Ammon's horn (tissue), 1 donor: ENCODE measurements at places on chromosomes 5 and 9.
A peak's percentile ranks its signal among the peaks of the same experiment; 100 is the strongest.

DNA sequence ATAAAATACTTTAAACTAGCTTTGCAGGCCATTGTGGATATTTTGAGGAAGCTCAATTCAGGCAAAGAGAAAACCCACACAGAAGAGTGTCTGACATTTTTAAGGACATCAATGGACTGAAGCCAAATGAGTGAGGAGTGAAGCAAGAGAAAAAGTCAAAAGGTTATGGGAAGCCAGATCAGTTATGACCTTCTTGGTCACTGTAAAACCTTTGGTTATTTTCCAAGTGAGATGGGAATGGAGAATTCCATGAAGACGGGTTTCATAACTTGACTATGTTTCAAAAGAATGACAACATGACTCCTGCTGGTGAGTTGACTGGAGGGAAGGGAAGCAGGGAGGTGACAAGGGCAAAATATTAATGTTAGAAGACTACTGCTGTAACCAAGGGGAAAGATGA lies 585.2 kb downstream of the EFNA5 start:
- no peak for DNase-seq

- no peak for DNase-seq
These were observed 48.2 kb downstream of the ERMP1 start for GRCh38 chr9:5784526-5785315.

GRCh38 chr5:109567374-109568044 lies 122.2 kb upstream of the MAN2A1 start:
- no peak for DNase-seq

- no peak for DNase-seq
These were observed 344.1 kb downstream of the PLK2 start for GRCh38 chr5:58115811-58116210.

GRCh38 chr9:81497091-81497490 lies 192.3 kb downstream of the TLE1 start:
- no peak for DNase-seq

DNA sequence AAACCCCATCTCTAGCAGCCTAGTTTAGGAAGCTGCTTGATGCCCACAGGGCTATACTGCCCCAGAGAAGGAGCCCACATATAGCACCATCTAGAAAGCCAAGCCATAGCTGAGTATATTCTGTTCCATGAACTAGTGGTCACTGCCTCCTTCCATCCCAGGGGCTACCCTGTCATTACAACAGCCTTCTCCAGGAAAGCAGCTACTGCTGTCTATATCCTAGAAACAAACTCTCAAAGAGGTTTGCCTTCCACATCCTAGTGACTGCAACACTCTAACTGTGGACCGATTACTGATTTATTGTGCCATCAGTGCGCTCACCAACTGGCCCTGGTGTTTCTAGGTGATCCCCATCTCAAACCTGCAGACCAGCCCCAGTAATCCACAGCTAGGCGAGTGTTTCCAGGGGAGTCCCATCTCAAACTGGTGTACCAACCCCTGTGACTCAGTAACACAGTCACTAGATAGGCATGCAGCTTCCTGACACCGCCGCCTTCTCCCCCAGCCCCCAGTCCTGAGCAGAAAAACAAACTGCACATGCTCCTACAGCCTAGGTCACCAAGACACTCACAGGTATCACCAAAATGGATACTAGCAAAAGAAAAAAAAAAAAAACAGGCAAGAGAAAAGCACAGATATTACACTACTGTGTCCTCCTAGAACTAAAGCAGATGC lies 14.8 kb downstream of the SPTLC1 start:
- DNase-seq = no peak

DNA sequence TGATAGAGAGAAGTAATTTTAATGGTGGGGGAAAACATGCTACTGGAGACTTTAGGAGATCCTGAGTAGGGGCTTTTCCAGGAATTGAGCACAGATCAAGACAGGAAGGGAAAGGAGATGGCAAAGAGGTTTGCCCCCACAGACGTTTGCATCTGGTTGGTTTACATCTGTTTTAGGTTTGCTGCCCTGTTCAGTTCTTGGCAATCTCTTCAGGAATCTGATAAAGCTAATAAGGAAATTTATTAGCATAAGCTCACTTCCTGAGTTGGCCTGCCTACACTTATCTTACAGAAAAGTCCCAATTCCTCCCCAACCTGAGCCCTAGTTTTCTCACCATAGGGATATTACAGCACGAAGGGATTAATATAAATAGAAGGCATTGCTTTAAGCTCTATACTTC lies 3.4 kb upstream of the CFAP95 start:
- DNase-seq = no peak

- peak; percentile 16 for DNase-seq
These were observed 38.7 kb downstream of the APC start for GRCh38 chr5:112776301-112776856.

GRCh38 chr5:126917918-126918614 lies 112.3 kb downstream of the MARCHF3 start:
- DNase-seq = peak; percentile 21

- DNase-seq = no peak
These were observed 19.4 kb downstream of the LAMC3 start for GRCh38 chr9:131028221-131028884.

- DNase-seq = no peak
These were observed 134.6 kb upstream of the TUT7 start for GRCh38 chr9:86488794-86489193.

DNA sequence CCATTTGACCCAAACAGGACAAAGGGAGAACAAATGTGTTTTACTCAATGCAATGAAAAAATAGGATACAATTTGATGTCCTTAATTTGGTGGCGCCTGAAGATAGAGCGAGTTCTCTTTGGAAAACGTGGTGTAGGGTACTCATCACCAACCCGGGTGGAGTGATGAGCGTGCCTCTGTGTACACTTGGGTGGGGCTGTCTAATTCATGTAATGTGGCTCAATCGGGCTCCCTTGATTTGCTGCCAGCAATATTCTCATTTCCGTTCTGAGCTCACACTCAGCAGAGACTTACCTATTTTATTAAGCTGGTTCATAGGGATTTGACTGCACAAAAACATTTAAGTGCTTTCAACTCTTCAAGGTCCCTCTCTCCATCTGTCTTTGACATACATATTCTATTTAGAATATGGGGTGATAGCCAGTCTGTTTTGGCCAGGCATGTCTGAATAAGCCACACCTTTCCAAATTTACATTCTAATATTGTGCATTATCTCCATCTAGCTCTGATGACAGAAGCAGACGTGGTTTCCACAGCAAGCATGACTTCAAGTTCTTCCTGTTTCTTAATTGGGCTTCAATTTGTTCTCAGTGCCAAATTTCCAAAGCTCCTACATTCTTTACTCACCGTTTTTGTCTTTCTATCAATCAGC lies 162.5 kb downstream of the IRX2 start:
- no peak for DNase-seq

- DNase-seq = no peak
These were observed 353.6 kb downstream of the BNC2 start for GRCh38 chr9:16516891-16517290.

- DNase-seq = peak; percentile 85
These were observed 35.9 kb upstream of the UBAP2 start for GRCh38 chr9:34084562-34084961.

DNA sequence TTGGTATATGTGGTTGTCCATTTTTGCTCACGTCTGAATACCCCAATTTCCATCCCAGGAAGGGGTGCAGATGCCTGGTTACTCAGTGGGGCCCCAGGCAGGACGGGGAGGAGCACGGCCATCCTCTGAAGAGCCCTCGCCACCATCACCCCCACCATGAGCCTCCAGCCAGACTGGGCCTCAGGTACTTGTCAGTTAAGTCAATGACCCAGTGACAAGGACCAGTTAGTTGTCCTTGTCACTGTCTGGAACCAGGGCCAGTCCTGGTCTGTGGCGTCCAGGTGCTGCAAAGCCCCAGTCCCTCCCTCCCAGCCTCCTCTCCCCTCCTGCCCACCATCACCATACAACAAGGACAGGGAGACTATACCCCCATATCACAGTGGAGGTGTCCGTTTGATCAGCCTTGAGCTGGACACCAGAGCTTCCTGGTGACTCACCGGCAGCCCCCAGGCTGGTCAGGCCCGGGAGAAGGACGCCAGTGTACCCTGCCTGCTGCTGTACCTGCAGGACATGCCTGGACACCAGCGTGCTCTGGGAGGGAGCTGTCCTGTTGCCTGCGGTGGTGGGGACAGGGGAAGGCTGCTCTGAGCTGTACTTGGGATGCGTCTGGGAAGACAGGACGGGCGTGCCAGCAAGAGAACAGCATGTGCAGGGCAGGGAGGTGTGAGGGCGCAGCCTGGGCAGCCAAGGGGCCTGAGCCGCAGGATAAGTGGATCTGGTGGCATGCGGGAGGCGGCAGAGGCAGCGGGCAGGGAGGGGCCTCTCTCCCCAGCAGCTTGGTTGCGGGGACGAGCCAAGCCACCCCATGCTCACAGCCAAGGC lies 32.6 kb upstream of the TTLL11 start:
- DNase-seq = no peak

GRCh38 chr5:116315531-116315930 lies 230.7 kb downstream of the COMMD10 start:
- DNase-seq = no peak

- peak; percentile 98 for DNase-seq
These were observed 65.4 kb upstream of the ARAP3 start for GRCh38 chr5:141747152-141748141.

DNA sequence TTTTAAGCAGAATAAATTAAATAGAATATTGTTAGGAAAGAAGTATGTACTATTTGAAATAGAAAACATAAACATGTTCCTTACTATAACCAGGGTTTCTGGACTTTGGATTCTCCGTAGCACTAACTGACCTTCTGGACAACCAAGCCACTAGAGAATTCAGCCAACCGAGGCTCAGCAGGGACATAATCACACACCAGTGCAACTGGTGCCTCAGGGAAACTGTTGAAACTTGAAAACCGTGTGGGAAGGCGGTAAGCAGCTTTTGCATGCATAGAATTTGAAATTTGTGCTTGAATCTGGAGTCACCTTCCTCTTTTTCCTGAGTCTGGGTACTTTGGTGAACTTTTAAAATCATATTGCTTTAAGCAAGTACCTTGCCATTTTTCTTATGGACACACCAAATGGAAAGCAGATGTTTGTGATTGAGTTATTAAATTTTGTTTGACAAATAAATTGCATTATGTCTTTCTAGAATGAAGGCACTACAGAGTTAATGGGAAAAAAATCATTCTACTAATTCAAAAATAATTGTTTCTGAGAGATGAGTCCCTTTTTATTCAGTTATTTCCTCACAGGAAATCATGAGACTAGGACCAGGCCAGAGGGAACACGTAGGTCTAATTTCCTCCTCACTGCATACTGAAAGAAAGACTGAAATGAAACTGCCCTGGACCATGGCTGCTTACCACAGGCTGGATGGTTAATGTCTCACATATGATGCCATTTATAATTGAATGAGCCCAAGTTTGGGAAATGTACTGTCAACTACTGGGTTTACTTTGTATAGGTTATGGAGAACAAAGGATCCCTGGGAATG lies 20.6 kb upstream of the SCAMP1 start:
- DNase-seq = no peak

DNA sequence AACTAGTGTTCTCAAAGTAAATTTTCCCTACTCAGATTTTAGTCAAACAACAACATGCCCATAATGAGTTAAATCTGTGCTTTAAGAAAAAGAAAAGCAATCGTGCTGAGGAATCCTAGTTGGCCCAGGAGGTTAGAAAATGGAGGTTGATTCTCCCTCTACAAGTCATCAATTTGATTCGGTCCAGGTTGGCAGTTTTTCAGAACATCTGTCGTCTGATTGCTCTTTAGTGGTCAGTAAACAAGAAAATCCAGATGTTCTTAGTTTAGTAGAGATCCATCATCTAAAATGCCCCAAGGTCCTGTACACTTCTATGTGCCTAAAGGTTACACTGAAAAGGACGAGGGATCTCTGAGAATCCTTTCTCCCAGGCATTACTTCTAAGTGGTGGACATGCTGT lies 659.2 kb downstream of the MTRR start:
- DNase-seq = no peak

- DNase-seq = no peak
These were observed 67.4 kb upstream of the PTCH1 start for GRCh38 chr9:95584176-95584575.

DNA sequence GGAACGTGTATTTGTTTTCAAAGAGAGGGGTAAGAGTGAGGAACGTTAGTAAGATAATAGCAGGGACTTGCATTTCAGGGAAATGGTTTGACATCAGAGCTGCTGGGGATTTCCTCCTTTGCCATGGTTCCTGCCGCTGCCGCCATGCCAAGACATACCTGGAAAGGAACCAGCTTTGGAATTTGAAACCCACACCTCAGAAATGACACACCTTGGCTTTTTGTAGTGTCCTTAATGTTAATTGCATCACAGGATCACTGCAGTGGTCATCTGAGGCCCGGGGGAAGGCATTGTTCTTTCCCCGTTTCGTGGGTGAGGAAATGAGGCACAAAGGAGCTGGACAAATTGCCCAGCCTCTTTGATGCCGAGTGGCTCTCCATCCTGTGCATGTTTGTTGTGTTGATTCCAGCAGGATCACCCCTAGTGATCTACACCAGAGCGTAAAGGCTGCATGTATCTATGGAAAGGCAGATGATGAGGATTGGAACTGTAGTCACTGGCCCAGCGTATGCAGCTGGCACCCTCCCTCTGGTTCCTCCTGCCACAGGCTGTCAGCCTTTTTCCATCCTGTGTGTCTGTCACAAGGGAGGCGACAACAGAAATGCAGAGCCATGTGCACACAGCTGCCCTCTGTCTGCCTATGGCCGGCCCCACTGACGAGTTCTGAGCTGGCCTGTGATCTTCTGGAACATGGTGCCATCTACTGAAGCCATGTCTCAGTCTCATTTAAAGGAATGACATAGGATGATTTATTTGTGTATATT lies 37.8 kb downstream of the SLC46A2 start:
- peak; percentile 89 for DNase-seq

DNA sequence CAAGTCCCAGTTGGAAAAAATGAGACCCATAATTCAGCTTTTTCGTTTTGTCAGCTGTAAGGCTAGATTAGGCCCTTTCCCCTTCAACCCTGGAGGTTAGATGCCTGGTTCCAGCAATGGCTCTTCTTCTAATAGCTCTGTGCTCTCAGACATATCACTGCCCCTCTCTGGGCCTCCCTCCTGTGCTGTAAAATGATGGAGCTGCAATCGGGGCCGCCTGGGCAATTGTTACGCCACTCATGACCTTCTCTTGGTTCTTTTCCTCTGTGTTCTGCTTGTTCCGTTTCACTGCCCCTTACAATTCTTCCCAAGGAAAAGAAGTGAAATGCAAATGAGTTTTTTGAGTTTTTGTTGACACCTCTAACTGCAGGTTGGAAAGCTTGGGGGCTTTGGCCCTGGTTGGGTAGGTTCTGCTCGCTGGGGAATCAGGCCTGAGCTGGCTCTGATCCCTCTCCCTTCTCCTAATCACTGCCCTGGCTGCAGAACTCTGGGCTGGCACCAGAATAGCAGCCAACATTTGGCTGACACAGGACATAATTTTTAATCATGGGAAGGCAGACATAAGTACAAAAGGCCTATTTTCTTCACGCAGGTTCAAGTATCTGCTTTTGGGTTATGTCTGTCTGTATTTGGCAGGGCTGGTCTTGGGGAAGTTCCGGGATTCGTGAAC lies 110.9 kb downstream of the FOXD1 start:
- DNase-seq = no peak

DNA sequence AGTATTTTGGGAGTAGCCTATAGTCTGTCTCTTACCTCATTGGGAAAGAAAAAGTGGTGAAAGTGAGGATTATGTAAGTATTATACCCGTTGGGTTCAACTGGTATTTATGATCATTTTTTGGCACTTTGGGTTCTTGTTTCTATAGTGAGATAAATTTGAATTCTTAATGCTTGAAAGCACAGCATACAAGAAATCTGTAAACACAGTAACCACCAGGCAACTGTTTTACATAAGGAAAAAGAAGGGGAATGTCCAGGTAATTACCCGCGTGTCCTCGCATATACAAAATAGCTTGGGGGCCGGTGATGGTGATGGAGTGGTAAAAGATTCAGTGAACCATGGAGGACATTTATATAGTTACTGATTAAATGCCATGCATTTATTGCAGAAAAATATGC lies 60.5 kb downstream of the BASP1 start:
- DNase-seq = no peak

GRCh38 chr5:10459080-10460055 lies 17.7 kb downstream of the ROPN1L start:
- DNase-seq = no peak
